Central memory CD8-positive, alpha-beta T cell (primary cell): ENCODE measurements at places on chromosomes 16 and 17.

DNA sequence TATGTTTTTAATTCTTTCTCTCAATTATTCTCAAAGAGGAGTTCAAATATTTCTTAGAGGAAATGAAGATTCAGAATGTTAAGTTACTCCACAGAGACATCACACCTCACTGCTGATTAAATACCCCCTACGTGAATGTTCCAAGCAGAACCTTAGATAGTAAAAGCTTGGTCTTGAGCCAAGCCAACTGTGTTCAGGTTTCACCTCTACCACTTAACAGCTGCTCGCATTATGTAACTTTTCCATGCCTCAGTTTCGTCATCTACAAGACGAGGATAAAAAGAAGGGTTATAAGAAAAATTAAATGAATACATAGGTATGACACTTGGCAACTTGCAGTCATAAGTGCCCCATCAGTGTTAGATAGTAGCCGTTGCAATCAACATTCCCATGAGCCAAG is 356.2 kb downstream of the RBFOX1 start:
- no peak for DNase-seq

GRCh38 chr17:29344201-29344856 is 45.8 kb upstream of the TAOK1 start:
- DNase-seq, result no peak

GRCh38 chr17:31388770-31389656 is 2.5 kb upstream of the RAB11FIP4 start:
- DNase-seq, result peak; percentile 38

- no peak for DNase-seq
Measured at GRCh38 chr17:1992541-1992940, 32.6 kb downstream of the RTN4RL1 start.

DNA sequence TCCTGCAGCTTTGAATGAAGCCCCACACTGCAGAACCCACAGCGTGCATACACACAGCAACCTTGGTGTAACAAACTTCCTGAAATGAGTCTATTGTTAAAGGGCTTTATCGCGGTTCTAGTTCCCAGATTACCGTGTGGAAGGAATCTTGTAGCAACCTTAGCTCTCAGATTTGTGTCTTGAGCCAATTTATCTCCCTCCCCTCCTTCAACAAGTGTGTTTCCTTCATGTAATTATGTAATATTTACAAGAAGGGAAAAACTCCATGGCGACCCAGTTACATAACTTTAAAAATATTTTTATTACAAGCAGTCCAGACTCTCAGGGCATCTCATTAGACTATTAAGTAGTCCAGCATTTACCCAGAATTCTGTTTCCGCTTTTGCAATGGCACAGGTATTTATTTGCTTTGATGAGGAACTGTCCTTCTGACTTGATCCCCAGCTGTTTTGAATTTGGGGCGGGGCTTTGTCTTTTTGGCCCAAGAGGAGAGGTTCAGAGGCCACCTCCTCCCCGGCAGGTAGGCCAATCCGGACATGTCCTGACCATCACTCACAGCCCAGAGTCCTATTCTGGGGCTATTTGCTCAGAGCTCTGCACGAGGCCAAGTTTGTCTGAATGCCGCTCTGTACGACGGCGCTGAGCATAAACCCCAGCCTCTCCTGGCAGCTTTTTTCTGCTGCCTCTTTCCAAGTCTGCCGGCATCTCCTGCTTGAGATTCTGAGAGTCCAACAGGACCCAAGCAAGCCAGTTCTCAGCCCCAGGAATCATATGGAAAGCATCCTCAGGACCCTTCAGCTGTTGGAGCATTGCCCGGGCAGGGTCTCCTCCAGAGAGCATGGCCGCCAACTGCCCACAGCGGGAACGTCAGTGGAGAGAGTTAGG is 35.6 kb downstream of the CLEC16A start:
- no peak for DNase-seq

GRCh38 chr17:75131278-75132017 is at the start of gene NT5C:
NT5C (minus strand) TSS chr17:75131742; CDS start chr17:75131707, 35 bp downstream.
- DNase-seq, result no peak
